ENCODE measurements at places on chromosomes 7 and 10.

DNA sequence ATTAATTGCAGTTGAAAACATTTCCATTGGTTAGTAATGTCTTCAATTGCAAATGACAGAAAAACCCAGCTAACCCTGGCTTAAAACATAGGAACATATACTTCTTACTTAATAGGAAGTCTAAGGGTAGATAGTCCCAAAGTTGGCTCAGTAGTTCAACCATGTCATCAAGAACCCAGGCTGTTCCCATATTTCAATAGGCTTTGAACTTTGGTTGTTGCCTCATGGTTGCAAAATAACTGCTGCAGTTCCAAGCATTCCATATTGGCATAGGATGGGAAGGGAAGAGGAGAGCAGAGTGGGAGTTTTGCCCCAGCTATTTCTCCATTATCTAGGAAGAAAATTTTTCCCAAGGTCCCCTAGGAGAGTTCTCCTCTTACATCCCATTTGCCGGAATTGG lies 81.4 kb upstream of the EEPD1 start:
- no peak for DNase-seq

- DNase-seq, result no peak
Observed at GRCh38 chr10:29471544-29471859, 163.3 kb downstream of the SVIL start.

DNA sequence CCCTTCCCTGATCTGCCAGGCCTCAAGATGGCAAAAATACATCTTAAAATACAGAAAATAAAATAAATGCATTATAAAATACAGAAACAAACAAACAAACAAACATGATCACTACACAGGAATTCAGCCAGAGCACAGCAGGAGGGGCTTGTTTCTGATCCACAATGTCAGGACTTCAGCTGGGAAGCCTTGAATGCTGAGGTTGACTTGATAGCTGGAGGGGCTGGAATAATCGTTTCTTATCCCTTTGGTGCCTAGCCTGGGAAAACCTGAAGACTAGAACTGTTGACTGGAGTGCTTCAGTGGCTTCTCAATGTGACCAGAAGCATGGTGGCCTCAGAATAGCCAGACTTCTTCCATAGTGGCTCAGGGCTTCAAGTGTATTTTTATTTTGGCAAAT lies 9.2 kb upstream of the MARVELD1 start:
- DNase-seq, result no peak

- DNase-seq, result no peak
Observed at GRCh38 chr7:117402109-117402508, 25.2 kb downstream of the ASZ1 start.

Data from inflammatory macrophage (primary cell).